ENCODE measurements at places on chromosomes 6 and 20.

DNA sequence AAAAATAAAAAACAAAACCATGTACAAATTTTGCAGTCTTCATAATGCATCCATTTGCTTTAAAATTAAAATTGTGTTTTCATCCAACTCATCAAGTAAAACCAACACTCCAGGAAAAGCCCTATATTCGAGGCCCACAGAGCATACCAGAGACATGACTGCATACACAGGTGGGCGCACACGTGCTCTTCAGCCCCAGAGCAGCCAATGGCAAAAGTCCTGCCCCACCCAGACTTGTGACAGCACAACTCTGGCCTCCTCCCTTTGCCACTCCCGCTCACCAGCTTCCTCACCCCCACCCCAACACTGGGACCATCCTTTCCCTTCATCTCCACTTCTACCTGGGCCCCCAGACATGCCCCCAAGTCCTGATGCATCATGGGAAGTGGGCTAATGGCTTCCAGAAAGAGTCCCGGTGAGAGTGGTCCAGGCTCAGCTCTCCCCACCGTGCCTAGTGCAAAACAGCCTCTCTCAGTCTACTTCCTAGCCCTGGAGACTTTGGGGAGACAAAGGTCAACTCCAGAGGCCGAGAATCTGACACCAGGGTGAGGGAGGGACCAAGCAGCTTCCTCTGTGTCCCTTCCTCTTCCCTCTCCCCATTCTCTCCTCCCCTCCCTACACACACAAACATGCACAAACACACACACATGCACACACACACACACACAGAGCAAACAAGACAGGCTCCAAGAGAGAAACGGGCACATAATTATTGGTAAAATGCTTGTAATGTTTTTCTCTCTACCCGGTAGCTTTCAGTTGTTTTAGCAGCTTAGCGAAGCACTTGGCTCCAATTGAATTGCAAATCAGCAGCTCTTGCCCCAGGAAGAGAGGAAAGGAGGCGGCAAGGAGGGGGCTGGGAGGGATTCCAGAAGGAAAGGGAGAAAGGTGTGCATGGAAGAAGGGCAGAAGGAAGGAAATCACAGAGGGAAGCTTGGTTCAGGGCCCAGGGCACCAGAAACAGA lies 14.3 kb downstream of the GRM4 start:
- no peak for DNase-seq

- no peak for DNase-seq
Measured at GRCh38 chr20:45813006-45813340, 529 bp downstream of the UBE2C start.

DNA sequence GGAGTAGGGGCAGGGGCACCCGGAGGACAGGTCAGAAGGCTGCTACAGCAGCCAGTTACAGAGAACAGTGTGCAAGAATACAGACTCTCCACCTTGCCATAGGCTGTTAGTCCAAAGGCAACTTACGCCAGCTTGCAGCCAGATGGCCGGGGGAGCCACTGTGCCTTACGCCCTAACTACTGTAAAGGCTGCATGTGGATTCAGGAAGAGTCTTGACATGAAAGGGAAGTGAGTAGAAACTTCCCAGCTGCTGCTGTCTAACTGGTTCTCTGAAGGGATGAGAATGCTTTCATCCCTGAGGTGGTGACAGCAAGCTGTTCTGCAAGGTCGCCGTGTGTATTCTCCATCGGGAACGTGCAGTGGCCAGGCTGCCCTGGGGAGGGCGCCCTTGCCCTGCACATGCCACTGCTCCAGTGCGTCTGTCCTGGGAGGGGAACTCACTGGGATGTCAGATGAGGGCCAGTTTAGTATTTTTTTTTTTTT lies 46.1 kb downstream of the LYRM4 start:
- DNase-seq = peak; percentile 82

DNA sequence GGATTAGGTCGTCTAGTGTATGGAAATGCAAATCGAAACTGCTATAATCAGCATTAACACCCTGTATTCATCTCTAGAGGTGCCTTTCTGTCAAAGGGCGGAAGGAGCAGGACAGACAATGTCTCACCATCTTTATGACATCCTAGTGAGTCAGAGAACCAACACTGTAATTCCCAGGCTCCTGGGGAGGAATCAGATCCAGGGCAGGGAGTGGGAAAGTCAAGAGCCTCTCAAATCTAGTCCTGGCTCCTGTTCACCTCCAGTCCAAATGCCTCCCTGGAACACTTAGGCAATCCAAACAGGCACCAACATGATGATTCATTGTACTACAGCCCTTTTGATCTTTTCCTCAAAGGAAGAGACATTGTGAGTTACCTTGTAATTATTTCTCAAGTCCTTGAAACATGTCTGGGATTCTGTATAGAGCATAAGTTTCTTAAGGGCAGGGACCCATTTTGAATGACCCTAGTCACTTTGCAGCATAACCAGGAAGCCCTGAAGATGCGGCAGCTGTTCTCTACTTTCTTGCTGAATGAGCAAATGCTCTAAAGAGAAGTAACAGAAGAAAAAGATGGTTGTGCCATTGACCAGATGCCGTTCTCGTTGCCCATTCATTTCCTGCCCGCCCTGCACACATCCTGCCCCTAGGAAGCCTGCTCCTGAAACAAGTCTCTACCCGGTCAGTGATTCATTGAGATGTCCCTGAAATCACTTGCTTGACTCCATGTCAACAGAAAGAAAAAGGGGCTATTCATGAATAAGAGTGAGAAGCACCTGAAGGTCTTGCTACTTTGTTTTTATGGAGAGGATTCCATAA lies 112.8 kb upstream of the JARID2 start:
- DNase-seq = no peak

DNA sequence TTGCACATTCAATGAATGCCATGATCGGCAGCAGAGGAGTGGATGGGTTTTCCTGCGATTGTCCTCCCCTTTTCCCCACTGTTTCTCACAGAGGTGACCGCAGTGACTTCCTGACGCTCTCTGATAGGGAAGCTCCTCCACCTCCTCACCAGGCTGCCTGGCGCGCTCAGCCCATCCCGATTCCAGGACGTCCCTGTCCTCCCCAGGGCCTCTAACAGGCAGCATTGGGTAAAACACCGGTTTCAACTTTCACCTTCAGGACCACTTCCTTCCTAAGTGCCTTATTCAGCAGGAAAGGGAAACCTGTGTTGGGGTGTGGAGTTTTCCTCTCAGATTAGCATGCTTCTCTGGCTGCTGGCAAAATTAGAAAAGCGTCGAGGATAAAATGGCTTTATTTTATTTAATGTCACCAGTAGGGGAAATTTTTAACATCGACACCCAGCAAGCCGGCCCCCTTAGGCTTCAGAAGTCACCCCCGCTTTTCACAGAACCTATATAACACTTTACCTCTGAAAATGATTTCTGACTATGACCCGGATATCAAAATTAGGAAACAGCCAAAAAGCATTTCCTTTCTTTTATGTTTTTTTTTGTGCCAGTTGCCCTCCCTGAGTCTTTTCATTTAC lies 570.4 kb upstream of the GJE1 start:
- DNase-seq = peak; percentile 59

- no peak for DNase-seq
Measured at GRCh38 chr20:1338096-1338495, 9.2 kb upstream of the SDCBP2 start.

GRCh38 chr6:47076422-47077344 lies 34.6 kb upstream of the ADGRF1 start:
- no peak for DNase-seq

DNA sequence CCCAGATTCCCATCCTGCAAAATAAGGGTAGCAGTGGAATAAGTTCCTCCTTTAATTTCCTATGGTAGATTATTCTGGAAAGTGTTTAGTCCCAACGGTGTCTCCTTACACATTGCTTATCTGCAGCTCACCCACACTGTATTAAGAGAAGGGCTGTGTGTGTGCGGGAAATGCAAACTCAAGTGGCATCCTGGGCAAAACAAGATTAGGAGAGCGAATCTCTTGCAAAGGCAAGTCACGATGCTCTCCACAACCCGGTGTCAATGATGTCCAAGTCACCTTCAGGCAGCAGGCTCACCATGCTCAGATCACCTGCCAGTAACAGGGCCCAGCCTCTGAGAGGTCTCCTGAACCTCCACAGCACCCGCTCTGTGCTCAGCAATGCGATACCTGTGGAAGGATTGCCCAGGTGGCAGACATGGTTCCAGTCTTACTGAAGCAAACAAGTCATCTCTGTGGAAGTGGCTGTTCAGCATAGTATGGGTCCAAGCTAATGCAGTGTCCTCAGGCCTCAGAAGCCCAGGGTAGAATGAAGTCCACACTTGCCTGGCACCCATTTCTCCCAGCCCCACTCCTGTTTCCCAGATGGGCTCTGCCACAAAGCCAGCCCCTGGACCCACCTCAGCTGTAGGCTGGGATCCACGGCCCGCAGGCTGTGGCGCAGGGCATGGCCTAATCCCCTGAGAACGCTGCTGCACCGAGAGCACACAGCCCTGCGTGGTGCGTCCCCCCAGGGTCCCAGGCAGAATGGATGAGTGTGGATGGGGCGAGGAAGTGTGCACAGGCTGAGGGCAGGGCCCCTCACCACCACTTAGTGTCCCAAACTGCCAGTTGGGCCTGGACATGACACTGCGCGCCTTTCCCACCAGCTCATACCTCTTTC lies 101.2 kb downstream of the PXDC1 start:
- DNase-seq = no peak

GRCh38 chr20:46190478-46191167 lies 72.5 kb downstream of the CD40 start:
- no peak for DNase-seq

DNA sequence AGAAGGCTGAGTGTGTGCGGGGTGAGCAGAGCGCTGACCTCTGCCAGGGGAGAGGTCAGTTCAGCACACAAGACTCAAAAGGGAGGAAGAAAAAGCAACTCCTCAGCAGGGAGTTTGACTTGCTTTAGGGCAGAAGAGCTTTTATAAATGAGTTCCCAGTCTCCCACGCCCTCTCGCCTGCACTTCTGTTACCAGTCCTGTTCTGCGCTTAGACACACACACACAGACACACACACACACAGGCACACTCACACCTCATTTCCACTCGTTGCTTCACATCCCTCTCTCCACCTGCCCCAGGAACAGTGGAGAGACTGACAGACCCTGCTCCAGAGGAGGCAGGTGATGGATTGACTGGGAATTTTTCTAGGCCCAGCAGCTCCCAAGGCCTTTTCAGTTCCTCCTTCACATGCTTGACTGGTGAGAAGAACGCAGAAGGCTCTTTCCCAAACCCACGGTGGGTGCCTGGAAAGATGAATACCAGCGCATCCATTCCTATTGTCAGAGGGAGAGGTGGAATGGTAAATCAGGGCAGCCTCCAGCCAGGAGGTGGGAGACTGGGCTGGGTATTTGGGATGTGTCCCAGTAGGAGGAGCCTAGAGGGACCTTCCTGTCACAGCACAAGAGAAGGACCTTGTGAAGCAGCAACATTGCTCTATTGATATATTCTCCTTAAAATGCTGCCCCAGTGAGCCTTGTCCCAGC lies 43.7 kb downstream of the JAG1 start:
- no peak for DNase-seq

DNA sequence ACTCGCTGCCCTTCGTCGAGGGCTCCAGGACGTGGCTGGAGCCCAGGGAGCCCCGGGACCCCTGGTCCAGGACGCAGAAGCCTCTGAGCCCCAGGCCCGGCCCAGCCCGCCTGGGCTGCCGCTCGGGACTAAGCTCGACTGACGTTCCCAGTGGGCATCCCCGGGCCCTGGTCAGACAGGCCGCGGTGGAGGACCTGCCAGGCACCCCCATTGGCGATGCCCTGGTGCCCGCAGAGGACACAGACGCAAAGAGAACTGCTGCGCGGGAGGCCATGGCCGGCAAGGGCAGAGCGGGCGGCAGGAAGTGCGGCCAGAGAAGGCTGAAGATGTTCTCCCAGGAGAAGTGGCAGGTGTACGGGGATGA lies 28.9 kb downstream of the ZNF831 start:
- no peak for DNase-seq

GRCh38 chr20:30598460-30599230 lies 658.8 kb upstream of the DEFB115 start:
- DNase-seq = no peak

- no peak for DNase-seq
Measured at GRCh38 chr6:19035461-19036195, 648.5 kb downstream of the RNF144B start.

GRCh38 chr6:70668499-70668812 lies 773 bp downstream of the SMAP1 start:
- no peak for DNase-seq

DNA sequence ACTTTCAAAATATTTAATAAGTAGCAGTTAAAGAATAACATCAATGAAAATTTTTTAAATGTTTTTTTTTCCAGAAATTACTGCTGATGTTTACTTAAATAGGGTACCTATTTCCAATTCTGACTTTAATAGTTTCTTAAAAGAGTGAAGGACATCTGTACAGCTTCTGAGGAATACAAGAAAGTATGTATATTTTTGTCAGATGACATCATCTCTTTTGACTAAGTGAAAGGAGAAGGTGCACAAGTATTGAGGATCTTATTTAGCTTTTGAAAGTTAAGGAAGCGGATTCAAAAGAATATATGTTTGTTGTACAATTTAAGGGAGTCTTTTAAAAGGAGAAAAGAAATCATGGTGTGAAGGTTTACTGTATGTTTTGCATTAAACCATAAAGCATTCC lies 90.0 kb upstream of the SLC35B3 start:
- no peak for DNase-seq

GRCh38 chr20:49045440-49046086 lies 549 bp upstream of the CSE1L start:
- DNase-seq = peak; percentile 15

GRCh38 chr20:58888103-58888502 lies 35.6 kb downstream of the GNAS start:
- DNase-seq = no peak

- DNase-seq = no peak
Measured at GRCh38 chr6:121321282-121321681, 13.0 kb downstream of the TBC1D32 start.

- no peak for DNase-seq
Measured at GRCh38 chr20:8254911-8255582, 123.0 kb downstream of the PLCB1 start.

DNA sequence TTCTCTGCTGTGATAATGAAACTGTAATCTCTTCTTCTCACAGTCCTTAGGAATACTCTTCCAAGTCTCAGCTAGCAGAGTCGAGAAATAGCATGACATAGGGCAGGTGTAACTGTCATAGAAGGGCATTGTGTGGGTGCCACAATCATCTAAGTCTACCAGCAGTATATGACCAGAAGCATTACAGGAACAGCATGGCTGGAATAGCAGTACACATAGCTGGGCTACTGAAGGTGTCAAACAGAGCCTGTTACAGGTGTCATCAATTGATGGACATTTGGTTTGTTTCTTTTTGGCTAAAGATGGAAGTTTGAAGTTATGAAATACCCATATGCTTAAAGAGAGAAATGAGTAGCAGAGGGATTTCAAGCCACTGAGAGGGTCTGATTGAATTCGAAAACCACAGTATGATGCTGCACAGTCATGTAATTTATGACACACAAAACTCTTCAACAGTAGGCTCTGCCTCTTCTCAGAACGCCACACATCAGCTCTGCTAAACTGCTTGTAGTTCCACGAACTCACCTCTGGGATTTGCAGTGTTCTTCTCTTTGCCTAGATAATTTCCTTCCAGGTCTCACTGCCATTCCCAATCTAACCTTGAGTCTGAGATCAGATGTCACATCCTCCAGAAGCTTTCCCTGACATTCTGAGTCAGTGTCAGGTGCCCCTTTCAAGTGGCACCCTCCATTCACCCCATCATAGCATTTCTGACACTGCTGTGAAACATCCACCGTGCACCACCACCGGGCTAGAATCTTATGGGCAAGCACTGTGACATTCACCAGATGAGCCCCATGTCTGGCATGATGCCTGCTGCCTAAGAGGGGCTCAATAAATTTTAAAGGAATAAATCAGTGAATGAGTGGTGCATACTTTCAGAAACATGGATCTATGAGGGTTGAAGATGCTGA lies 151.0 kb downstream of the ADAT2 start:
- no peak for DNase-seq

All from WTC11 (cell line).